ENCODE measurements at places on chromosomes 2 and 18.

- no peak for DNase-seq
Observed at GRCh38 chr2:45344502-45344901, 266.6 kb downstream of the SRBD1 start.

GRCh38 chr18:57839942-57840381 is 36.8 kb upstream of the ATP8B1 start:
- peak; percentile 45 for DNase-seq

DNA sequence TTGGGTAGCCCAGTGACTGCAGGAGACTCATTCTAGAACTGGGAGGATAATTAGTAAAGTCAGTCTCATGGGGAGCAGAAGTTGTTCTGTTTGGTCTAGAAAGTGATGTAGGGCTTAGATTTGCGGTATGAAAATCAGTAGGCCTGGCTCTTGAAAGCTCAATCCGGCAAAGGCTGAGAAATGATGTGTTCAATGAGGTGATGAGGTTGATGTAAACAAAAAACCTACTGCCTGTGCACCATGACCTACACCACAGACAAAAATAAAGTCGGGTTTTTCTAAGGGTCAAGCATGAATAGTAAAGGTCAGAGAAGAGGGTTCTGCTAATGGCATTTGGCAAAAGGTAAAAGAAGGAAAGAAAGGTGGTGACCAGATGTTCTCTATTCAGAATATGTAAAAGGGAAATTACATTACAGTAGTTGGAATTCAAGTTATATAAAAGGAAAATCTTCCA is 80.8 kb upstream of the COL5A2 start:
- no peak for DNase-seq

DNA sequence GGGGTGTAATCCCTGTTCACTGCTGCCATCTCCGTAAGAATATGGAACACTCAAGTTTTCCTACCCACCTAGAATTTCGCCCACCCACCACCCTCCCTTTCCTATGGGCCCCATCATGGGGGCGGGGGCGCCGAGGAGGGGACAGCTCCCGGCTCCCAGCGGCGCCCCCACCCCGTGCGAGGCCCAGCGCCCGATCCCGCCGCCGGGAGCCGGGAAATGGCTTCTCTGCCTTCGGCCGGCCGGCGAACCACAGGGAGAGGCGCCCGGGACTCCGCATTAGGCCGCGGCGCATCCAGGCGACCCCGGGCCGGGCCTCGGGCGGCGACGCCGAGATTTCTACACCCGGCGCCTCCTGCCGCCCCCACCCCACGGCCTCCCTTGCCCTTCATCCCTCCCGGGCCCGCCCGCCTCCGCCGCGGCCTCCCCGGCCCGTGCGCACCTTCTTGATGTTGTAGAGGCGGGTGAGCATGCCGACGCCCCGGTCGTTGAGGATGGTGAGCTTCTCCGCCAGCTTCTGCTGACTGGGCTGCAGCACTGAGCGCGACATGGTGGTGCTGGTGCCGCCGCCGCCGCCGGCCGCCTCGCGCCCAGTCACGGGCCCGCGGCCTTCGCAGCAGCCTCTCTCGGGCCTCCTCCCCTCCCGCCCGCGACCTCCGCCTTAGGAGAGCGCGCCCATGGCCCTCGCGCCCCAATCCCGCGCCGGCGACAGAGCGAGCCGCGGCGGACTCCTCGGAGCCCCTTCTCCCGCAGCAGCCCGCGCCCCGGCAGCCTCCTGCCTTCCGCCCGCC is 510 bp downstream of the NCKAP1 start:
- DNase-seq = peak; percentile 4

GRCh38 chr18:58792086-58792485 is 72.6 kb upstream of the ZNF532 start:
- no peak for DNase-seq

DNA sequence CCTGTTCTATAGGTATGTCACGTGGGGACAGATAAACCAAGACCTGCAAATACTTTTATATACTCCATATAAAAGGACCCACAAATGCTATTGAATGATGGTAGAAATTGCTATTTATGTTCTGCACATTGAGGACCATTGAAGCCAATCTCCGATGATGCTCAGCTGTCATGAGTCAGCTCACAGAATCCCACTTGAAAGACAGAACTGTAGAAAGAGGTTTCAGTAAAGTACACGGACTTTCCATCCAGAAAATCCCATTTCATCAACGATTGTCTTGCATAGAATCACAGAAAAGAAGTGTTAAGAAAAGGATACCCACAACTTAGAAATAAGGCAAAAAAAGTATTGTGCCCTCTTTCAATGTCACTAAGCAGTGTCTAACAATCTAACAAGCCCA is 169.0 kb upstream of the COPS8 start:
- DNase-seq = no peak
